Esophagus squamous epithelium (tissue), 5 donors: ENCODE measurements at places on chromosomes 3 and 15.

GRCh38 chr15:98649472-98650416 is 1.4 kb downstream of the IGF1R start:
- DNase-seq, result no peak

- no peak for DNase-seq
Observed at GRCh38 chr3:155701882-155702465, 42.9 kb downstream of the PLCH1 start.

DNA sequence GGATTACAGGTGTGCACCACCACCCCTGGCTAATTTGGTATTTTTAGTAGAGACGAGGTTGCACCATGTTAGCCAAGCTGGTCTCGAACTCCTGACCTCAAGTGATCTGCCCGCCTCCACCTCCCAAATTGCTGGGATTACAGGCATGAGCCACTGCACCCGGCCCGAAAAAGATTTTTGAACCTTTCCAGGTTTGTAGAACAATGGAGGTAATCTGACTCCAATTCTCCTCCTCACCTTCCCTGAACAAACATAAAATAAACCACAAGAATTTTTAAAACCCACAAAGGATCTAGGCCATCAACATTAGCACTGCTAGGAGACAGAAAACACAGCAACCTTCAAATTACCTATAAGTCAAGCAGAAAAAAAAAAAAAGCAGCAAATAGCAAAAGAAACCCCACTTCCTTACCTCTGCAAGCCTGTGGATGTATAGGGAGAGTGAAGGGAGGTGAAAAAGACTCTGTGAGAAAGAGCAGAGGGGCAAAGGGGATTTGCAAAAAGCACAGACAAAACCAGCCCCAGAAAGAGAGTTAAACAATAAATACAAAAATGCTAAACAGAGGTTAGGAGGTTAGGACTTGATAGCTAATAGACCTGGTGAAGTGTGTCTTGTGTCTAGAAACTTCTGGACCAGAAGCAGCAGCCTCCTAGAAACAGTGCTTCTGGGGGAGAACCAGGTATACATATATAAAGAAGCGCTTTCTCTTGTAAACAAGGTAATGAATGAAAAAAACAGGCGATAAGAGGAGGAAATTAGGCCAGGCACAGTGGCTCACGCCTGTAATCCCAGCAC is 32.1 kb downstream of the TFDP2 start:
- no peak for DNase-seq

DNA sequence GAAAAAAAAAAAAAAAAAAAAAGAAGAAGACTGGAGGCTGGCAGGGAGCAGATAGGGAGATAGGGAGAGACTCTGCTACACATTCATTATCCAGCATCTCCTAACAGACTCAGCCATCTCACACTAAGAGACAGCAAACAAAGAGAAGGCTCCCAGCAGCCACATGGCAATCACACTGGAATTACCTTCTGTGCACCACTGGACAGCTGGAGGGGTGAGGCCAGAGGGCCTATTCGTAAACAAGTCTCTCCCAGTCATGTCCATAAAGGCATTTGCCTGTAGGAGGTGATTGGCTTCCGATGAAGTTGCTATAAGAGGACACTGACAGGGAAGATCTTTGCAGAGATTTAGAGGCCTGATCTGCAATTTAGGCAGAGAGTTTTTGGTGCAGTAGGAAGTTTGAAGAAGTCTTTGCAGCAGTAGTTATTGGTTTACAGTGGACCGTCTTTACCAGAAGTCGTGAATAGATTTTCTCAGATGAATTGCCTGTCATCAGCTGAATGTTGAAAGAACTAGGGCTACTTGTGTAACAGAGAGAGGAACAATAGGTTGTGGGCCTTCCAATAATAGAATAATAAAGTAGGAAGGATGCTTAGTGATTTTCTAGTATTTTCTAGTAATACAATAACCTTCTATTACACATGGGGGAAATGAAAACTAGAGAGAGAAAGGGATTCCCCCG is 89.7 kb downstream of the TP63 start:
- DNase-seq, result no peak

GRCh38 chr3:160451602-160452001 is 2.0 kb upstream of the TRIM59 start:
- DNase-seq, result no peak

DNA sequence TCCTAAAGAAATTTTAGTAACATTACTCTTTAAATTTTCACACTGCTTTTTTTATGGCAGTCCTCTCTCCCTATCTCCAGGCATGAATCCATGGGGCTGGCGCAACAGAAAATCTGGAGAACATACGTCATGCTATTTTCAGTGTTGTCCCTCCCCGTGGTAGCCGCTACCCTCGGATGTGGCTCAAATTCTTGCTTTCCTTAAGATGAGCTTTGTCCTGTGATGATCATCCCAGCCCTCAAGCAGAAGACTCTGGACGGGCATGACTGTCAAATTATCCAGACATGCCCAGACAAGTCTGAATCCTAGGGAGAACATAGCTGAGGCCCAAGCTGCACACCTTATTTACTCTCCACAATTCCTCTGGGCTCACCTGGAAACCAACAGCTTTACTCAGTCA is 49.1 kb downstream of the FMN1 start:
- no peak for DNase-seq

- DNase-seq, result no peak
Observed at GRCh38 chr3:177470197-177470941, 273.1 kb upstream of the TBL1XR1 start.

GRCh38 chr15:58535337-58535736 is 103.5 kb downstream of the LIPC start:
- no peak for DNase-seq

- DNase-seq, result no peak
Observed at GRCh38 chr3:90180096-90180495, 1072.7 kb downstream of the EPHA3 start.

DNA sequence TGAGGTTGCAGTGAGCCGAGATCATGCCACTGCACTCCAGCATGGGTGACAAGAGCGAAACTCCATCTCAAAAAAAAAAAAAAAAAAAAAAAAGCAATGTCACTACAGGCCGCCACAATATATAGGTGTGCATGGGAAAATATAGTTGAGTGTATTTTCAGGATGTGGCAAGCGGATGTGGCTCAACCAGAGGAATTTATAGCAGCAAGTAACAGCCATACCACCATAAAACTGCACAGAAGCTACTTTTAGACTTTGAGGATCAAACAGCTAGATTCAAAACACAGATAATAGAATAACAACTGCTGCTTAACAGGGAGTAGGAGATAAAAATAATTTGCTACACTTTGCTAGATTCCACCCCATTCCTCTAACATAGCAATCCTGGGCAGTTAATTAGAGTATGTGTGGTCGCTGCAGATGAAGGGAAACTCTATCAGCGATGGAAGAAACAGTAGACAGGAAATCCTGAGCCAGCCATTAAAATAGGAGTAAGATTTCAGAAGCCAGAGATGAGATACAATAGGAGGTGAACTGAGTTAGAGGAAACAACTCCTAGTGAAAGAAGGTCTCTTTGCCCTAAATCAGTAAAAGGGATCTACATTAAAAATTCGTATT is 318.7 kb upstream of the STT3B start:
- DNase-seq, result no peak

GRCh38 chr15:94970096-94970495 is 738.7 kb downstream of the MCTP2 start:
- DNase-seq, result no peak

DNA sequence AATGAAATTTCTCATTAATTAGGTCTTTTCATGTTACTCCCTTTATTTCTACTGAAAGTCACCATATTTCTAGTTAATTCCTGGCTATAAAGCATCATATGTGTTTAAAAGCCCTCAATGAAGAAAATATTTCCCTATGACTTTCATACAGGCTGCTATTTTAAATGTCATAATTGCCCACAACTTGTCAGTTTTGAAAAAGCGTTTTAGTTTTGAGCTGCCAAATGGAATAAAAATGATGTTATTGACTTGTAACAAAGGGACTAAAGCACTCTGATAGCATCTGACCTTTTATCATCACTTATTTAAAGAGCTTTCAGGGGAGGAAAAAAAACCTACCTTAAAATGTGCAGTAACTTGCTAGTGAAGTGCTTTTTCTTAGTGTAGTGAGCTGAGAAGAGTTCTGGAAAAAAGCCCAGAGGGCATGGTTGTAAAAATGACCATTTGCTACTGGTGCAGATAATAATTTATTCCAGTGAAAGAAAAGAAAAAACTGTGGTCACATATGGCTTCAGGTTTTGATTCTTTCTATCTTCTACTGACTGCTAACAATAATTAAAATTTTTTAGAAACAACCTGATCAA is 877.2 kb downstream of the CADM2 start:
- no peak for DNase-seq

GRCh38 chr3:177182352-177182751 is 14.9 kb downstream of the TBL1XR1 start:
- DNase-seq, result no peak

GRCh38 chr3:196115678-196116083 is 33.8 kb upstream of the TFRC start:
- no peak for DNase-seq

GRCh38 chr15:48273049-48273448 is 58.2 kb upstream of the DUT start:
- DNase-seq, result no peak

DNA sequence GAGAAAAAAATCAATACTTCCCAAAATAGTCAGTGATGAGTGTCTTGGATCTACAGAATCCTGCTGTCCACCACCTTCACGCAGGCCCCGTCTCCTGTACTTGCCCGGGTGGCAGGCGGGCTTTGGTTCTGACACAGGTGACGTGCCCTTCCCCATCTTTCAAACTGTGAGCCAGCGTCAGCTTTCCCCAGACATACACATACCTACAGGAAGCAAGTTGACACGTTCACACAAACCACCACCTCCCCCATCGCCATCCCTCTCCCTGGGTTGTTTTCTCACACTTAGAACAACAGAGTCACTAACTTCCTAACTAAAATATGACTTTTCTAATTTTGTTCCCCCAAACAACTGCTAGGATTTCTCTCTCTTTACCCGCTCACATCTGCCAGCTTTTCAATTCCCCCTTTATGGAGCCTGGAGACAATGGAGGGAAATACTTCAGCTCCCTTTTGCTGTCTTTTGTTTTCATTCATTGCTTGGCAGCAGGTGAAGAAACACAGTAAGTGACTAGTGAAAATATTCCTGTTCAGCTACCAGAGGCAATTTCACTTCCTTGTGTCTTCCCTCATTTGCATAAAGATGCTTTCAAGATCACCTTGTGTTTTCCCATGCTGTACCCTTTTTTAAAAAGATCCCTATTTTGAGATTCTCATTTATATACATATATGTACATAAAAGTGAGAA is 248.3 kb downstream of the SLCO3A1 start:
- DNase-seq, result no peak

DNA sequence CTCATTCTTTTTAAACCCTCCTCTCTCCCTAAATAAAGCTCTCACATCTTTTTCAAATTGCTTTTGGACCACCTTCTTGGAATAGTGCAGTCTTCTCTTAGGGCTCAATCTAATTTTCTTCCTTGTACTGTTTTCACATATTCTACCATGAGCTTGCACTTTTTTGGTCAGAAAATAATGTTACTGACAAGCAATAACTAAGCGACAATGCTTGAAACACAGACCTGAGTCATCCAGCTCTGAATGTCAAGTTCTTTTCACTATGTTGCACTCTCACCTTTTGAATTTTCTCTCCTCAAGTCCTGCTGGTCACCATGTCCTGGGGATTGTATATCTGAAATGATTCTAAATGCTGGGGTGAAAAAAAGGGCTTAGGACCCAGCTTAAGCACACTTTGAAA is 8.9 kb downstream of the TNFAIP8L3 start:
- DNase-seq, result no peak

GRCh38 chr3:36399933-36400332 is 19.6 kb downstream of the STAC start:
- DNase-seq, result no peak
